ENCODE measurements at places on chromosomes 13 and 19.

- no peak for DNase-seq
These were observed 30.4 kb downstream of the NOTCH3 start for GRCh38 chr19:15170345-15170744.

DNA sequence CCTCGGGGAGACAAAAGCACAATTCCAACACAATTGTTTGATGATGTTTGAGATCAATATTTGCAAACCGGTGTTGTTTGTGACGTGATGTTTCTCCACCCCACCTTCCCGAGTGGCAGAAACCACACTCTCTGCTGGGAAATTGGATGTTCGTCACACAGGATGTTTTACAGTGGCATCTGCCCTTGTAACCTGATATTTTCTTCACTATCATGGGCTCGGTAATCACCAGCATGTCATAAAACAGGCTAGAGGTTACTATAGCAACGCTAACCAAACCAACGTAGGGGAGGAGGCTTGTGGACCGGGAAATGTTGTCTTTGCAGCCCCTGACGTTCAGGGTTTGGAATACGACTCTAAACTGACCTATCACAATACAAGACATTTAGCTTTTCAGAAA, 454.5 kb downstream of the IRS2 start:
- DNase-seq: no peak

GRCh38 chr13:108787700-108788414, 158.4 kb downstream of the MYO16 start:
- DNase-seq: no peak

DNA sequence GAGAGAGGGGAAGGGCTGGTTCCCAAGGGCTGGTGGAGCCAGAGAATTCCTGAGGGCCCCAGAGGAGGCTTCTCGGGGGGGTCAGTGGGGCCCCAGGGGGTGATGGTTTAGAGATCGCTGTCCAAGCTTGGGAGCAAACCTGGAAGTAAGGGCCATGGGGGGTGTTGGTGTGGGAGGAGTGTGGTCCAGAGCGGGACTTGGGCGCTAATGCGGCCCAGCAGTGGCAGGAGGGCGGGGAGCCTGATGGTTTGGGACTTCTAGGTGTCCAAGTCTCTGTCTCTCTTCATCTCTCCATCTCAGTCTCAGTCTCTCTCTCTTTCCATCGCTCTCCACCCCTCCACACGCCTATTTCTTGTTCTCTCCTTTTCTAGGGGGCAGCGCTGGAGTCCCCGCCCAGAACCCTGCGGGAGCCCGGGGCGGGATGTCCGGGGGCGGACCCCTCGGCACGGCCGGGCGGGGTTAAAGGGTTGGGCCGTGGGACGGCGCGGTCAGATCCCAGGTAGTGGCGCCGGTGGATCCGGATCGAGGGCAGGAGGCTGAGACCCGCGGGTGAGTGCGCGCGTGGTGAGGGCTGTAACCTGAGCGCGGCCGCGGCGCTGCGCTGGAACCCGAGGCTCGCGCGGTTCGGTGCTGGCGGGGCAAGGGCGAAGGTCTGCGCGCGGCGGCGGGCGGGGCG, at the start of gene CYP4F22:
Gene CYP4F22 (plus strand): TSS at position 491 of the 676 bp plus-strand sequence. CDS start 16,812 bp downstream, outside the sequence.
- no peak for DNase-seq

- no peak for DNase-seq
These were observed 183.0 kb downstream of the ZNF536 start for GRCh38 chr19:30555075-30555790.

DNA sequence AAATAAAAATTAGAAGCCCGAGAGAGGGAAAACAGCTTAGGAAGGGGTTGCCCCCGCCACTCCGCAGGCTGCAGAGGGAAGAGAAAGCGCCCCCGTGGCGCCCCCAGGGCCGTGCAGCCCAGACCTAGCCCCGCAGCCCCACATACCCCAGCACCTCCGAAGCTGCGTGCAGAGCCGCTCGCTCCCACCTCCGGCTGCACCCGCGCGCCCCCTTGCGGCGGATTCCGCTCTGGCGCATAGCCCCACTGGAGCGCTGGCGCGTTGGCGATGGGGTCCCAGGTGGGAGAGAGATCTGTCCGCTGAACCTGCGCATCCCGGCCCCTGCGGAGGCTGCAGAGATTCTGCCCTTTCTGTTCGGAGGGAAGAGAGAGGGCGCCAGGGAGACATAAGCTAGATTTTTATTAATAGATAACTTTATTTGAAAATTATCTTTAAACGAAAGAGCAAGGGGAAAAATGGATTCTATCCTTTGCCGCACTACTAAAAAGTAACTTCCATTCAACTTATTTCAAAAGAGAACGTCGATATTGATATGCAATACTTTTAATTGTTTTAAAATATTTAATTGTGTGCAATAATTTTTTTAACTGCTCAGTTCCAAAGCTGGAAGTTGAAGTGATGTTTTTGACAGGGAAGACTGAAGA, 11.7 kb upstream of the CLN5 start:
- DNase-seq: peak; percentile 64

GRCh38 chr13:103539265-103539664, 473.0 kb upstream of the SLC10A2 start:
- DNase-seq: no peak

GRCh38 chr19:18587962-18588610, 512 bp upstream of the REX1BD start:
- DNase-seq: no peak

DNA sequence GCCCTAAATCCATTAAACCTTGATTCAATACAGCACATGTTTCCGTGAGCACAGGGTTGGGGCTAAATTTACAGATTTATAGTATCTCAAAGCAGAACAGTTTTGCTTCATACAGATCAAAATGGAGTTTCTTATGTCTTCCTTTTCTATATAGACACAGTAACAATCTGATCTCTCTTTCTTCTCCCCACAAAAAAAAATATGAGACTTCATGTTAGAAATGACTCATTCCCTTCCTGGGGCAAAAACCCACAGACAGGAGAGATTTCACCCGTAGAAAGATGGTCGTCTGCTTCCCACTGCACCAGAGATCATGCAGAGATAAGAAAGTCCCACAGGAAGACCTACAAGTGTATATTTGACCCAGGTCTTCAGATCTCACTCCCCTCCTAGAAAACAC, 7.7 kb upstream of the ZNF611 start:
- no peak for DNase-seq

DNA sequence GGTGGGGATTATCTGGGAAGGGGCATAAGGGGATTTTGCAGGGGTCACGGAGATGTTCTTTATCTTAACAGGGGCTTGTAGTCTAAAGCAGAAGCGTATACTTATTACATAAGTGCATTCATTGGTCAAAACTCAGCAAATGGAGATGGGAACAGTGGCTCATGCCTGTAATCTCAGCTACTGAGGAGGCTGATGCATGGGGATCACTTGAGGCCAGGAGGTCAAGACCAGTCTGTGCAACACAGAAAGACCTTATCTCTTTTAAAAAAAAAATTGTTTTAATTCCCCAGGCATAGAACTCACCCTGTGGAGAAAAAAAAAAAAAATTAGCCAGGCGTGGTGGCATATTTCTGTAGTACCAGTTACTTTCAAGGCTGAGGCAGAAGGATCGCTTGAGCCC, 18.9 kb downstream of the FAM187B start:
- DNase-seq: no peak

DNA sequence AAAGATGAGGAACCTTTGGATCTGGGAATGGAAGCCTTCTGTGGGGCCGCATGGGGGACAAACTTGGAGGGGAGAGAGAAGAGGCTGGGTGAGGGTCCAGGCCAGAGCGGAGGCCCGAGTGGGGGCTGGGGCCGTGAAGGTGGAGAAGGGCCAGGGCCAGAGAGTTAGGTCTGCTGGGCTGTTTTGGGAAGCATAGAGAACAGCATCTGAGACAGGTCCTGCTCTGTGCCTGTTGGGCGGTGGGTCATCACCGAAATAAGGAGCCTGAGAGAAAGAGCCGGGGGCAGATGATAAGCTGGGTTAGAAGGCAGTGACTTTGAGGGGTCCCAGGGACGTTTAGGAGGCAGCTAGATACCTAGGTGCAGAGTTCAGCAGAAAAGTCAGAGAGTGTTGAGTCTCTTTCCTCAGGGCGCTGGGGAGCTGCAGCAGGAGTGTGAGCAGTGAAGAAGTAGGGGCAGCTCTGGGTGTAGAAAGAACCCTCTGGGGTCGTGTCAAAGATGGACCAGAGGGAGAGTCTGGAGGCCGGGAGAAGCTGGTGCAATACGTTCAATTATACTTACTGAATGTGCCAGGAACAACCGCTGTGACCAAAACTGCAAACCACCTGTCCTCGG, 2.7 kb downstream of the SPACA6 start:
- DNase-seq: no peak

DNA sequence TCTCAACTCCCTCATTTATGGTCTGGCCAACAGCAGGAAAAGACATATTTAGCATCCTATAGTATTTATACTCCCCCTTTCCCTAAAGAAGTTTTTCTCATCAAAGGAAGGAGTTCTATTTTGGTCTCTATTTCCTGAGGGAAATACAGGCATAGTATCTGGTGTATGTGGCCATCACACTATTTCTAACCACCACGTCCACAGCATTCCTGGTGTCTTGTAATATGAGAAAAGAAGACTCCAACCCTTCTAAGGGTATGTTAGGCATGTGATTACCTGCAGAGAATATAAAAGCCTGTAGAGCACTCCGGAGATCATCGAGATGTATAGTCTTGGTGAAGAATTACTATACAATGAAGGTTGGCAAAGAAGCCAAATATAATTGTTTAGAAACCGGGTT, 137.4 kb downstream of the VWA8 start:
- no peak for DNase-seq

DNA sequence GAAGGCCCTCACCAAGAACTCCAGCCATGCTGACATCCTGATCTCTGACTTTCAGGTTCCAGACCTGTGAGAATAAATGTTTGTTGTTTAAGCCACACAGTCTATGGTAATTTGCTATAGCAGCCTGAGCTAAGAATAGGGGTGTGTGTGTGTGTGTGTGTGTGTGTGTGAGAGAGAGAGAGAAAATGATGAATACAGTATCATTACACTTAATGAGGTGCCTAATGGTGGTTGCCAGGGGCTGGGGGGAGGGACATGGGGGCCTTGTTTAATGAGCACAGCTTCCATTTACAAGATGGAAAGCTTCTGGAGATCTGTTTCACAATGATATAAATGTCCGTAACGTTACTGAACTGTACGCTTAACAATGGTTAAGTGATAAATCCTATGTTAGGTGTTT, 53.8 kb upstream of the LATS2 start:
- no peak for DNase-seq

GRCh38 chr19:37014456-37014855, 63.8 kb upstream of the ZNF420 start:
- DNase-seq: no peak

DNA sequence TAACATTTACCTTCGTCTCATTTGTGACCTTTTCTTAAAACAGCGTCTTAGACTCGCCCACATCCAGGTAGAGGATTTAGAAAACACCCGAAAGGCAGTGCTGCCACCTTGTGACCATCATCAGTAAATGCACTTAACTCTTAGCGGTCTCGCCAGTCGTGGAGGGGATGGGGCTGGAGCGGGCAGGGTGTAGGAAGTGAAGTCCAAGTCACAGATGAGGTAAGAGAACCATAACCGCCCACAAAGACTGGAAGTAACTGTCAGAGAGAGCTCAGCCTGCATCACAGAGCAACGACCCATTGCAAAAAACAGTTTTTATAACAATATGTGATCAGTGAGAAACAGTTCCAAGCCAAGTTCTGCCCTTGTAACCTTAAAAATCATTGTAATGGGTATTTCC, 10.7 kb upstream of the CEACAM3 start:
- DNase-seq: peak; percentile 33

DNA sequence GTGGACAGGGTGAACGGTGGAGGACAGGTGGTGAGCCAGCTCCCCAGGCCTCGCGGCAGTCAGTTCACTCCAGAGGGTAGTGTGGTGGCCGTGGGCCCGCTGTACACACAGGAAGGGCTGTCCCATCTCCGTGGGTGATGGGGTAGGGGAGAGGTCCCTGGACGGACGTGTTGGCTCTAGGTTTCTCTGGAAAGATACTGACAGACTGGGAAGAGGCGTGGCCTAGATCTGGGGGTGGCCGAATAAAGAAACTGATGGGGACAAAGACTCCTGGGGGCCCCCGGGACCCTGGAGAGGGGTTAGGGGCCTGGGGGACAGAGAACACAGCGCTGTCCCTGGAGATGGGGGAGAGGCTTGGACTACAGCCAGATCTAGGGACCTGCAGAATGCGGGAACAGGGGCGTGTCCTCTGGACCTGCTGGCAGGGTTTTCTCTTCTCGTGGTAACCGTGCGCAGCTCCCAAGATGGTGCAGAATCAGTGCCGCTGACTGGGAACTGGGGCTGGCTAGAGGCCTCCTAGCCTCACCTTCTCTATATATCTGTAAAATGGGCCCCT, 4.0 kb upstream of the PRAM1 start:
- no peak for DNase-seq

DNA sequence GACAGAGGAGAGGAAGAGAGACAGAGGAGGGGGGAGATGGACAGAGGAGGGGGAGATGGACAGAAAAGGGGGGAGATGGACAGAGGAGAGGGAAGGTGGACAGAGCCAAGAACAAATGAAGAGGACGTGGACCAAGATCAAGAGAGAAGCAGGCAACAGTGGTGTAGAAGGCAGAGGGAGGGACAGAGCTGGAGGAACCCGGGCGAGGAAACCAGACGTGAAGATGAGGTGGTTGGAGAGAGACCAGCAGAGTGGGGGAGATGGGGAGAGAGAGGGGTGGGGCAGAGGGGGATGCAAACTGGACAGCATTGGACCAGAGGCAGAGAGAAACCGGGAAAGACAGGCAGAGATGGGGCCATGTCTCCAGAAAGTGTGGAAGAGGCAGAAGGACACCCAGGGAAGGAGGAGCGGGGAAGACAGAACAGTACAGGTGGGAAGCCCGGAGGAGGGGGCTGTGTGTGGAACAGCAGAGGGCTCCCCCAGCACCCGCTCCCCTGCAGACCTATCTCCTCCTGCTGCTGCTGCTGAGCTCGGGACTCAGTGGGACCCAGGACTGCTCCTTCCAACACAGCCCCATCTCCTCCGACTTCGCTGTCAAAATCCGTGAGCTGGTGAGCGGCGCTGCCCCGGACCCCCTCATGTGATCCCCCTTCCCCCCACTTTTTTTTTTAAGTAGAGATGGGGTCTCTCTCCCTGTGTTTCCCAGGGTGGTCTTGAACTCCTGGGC, 1.3 kb downstream of the FLT3LG start:
- no peak for DNase-seq

GRCh38 chr13:111491021-111491420, 170.6 kb downstream of the TEX29 start:
- DNase-seq: no peak

All from stimulated activated CD8-positive, alpha-beta memory T cell treated with anti-CD3 and anti-CD28 coated beads, Interleukin-12 subunit alpha, Interleukin-12 subunit beta, amount 100 ng/mL, for 4 hours (primary cell).